ENCODE measurements at places on chromosomes 2 and 18.

DNA sequence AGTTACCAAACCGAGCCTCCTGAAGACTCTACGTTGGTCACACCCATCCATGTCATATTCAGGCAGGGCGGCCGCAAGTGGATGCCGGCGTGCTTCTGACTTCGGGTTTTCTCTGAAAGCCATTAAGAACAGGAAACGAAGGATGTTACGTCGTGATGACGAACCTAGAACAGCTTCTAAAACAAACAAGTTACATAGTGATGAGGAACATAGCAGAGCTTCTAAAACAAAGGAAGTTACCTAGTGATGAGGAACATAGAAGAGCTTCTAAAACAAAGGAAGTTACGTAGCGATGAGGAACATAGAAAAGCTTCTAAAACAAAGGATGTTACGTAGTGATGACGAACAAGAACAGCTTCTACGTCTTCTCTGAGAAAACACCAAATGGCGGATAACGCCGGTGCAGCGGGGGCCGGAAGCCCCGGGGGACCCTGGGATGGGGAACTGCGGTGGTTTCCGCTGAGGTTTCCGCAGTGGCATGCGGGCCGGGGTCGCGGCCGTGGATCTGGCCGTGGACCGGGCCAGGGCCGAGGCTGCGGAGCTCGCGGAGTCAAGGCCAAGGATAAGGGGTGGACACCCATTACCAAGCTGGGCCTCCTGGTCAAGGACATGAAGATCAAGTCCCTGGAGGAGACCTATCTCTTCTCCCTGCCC lies 141.1 kb downstream of the SOCS6 start:
- DNase-seq: no peak

GRCh38 chr18:73669297-73669696 lies 478.3 kb downstream of the FBXO15 start:
- DNase-seq: no peak

GRCh38 chr2:67625178-67625577 lies 228.0 kb downstream of the ETAA1 start:
- DNase-seq: no peak

- DNase-seq: no peak
Measured at GRCh38 chr2:71604726-71605120, 151.4 kb downstream of the DYSF start.

DNA sequence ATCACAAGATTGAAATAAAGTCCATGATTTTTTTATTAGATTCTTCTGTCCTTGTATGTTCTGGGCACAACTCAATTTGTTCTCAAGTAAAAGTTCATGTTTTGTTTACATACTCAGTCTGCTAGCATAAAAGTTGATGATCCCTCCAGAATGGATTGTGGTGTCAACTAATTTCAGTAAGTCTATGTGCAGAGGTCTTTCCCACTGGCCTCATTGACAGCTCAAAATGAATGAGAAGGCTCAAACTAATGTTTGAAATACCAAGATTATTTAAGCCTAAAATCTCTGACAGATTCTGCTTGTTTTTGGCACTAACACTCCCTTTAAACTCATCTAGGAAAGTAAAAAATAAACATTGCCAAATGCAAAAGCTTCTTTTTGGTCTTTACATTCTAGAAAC lies 561.2 kb upstream of the CNTNAP5 start:
- DNase-seq: no peak

- no peak for DNase-seq
Measured at GRCh38 chr2:56047136-56047535, 123.6 kb upstream of the EFEMP1 start.

DNA sequence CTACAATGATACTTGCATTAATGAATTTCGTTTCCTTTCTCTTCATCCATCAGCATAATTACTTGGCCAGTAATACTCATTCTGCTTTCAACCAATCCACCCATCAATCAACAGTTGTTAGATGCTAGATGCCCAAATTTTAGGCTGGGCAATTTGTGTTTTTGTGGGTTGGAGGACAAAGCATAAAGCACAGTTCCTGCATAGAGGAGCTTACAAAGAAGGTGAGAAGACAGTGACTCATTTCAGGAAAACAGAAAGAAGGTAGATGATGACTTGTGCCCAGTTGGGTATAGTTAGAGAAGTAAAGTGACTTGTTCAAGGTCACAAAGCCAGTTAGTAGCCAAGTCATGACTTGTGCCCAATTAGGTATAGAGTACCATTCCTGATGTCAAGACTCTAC lies 1186.8 kb upstream of the CELF4 start:
- DNase-seq: no peak

DNA sequence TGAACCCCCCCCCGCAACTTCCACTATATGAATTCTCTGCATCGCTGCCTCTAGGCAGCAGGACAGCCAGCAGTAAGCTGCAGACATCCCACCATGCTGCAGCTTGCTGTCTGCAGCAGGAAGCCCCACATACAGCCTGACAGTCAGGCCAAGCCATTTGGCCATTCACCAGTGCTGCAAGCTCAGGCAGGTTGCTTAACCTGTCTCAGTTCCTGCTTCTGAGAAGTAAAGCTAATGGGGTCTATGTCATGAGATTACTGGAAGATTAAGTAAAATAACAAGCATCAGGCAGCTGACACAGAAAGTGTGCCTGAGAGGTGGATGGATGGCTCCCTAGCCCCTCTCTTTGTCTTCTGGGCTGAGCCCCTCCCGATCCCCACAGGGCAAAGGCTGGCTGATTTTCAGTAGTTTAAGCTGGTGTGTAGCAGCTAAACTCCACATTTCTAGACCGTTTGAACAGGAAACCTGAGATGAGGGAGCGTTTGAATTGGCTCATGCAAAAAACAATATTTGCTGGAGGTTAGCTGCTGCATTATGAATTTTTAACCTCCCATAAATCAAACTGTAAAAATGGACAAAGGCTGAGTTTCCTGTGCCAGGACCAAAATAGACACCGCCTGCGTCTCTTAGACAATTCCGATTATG lies 193.8 kb upstream of the ARL4C start:
- no peak for DNase-seq

DNA sequence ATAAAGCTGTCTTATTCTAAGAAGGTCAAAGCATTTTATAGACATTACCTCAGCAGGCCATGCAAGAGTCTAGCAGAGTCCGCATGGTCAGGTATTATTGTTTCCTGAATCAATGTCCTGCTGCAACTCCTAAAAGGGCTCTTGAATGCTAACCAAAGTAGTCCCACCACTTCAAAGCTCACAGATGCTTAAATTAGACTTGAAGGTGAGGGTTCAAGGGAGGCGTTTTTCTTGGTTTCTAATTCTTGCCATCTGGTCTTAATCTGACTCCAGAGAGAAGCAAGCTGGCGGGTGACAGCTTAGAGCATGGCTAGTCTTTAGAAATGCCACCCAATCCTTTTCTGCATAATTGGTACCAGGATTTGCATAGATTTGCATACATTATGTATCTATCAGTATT lies 226.3 kb downstream of the MREG start:
- DNase-seq: no peak

DNA sequence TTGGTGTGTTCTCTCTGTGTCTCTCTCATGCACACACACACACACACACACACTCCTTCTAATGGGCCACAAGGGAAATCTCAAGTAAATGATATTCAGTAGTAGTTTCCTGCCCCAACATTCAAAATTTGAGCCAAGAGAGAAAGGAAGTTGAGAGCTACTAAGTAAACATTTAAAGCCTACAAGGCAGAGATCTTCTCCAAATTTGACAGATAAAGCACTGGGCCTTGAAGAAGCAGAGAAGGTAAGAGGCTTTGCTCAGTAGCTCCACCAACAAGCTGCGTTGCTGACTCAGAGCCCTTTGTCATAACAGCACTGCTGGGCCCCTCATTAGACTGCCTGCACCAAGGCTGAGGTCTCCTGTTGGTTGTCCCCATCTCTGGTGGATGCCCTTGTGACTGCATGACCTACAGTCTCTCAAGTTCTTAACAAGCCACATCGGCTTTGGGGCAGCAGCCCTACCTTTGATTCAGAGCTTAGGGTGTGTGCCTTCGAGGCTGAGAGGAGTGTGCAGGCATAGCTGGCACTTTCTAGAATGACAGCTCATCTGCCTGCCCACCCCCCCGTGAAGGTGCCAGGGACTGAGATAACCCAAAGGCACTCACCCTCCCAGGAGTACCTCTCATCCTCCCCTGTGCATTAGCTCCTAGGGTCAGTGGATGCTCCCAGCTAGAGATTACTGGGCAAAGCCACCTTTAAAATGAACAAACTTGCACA lies 32.3 kb upstream of the NEB start:
- no peak for DNase-seq

GRCh38 chr2:24088821-24089359 lies 4.3 kb upstream of the TP53I3 start:
- no peak for DNase-seq

GRCh38 chr18:56927786-56928185 lies 219.1 kb upstream of the BOD1L2 start:
- DNase-seq: no peak

DNA sequence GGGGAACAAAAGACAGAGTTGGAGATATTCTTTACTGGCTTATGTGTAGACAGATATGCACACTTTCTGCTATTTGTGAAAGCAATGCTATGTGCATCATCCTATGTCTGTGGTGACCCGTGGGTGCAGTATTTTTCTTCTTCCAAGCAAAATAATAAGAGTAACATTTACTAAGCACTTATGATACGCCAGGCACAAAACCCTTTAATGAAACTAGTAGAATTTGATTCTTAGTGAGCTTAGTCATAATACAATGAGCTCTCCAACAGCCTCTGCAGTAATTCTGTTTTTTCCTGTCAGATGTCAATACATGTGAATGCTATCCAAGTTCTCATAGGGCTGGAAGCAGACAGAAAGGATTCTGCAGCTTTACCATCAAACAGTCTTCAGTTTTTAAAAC lies 130.6 kb downstream of the RAD51AP2 start:
- DNase-seq: no peak

DNA sequence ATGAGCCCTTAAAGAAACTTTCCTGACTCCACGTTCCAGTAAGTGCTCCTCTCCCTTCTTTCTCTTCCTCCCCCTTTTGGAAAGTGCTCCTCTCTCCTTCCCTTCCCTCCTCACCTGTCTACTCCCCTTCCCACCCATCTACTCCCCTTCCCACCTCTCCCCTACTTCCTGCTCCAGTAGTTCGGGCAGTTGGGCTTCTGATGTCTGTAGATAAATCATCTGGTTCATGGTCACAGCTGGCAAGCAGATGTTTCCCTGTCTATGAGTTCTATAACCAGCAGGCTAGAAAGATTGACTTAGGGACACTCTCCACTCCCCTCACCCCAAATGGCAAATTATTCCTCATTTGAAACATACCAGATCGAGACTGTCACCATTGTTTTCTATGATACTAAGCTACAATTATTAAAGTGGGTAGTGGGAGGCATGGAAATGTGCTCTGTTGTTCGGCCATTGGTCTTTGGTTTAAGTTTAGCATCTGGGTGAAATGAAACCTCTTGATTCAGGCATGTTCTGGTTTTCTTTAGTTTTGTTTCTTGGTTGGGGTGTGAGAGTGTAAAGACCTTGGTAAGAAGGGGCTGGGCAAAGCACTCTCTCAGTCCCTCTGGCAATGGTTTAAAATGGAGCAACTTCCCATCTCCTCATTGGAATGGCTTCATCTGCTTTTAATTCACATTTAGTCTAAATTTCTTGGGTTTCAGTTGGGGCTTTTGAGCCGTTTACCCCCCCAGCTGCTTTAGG lies 413.2 kb upstream of the SPRED2 start:
- no peak for DNase-seq

- DNase-seq: no peak
Measured at GRCh38 chr18:79257480-79257879, 138.2 kb upstream of the NFATC1 start.

GRCh38 chr2:201254081-201254730 lies 6.1 kb upstream of the CASP8 start:
- peak; percentile 42 for DNase-seq

- DNase-seq: no peak
Measured at GRCh38 chr2:71453404-71454220, at the start of gene DYSF. Gene DYSF (plus strand): TSS chr2:71453561.

- DNase-seq: no peak
Measured at GRCh38 chr18:74478316-74478715, 17.8 kb upstream of the CNDP2 start.

DNA sequence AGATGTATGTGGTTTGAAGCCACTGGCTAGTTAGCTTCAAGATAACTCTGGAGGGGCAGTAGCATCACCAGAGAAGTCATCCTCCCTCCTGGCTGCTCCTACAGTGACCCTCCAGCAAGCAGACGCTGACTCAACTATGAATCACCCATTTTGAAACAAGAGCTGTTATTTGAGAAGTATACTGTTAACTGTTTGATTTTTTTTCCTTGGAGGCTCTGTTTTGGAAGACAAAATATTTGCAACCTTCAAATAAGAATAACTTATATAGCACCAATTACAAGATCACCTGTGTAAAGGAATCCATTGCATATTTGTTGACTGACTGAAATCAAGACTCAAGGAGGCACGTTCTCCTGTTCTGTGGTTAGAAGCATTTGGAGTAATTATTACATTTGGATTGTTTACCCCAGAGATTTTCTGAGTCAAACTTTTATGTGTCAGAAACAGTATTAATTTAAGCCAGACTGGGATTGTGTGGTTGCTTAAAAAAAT lies 313.8 kb downstream of the MTX2 start:
- no peak for DNase-seq

- DNase-seq: no peak
Measured at GRCh38 chr18:63249771-63250170, 69.8 kb downstream of the BCL2 start.

GRCh38 chr2:173280853-173281252 lies 73.8 kb upstream of the CDCA7 start:
- no peak for DNase-seq

DNA sequence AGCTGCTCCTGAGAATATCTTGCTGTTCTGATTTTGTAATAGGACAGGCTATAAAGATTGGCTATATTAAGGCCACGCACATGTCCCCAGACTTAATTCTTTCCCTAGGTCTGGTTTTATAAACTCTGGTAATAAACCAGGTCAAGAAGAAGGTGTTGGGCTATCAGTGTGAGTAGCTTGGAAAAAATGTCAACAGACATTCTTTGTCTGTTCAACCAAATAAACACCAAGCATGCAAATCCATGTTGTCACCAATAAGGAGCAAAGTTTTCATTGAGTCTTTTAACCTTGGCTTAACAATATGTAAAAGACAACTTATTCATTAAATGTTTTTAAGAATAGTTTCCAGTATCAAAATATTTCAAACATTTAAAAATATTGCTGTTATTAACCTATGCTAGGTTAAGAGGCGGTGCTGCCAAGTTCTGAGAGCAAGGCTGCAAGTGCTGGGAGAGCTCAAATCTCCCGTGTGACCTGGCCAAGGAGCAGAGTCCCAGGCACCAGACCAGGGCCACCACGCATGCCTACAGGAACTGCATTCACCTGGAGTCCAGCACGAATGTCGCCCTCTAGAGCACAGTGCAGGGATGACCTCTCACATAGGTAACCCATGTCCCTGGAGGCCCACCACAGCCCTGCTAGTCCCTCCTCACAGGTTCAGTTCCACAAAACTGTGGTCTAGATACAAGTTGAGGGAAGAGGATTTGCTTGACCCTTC lies 120.5 kb upstream of the POU3F3 start:
- no peak for DNase-seq

- no peak for DNase-seq
Measured at GRCh38 chr2:14322306-14322705, 310.2 kb upstream of the LRATD1 start.

DNA sequence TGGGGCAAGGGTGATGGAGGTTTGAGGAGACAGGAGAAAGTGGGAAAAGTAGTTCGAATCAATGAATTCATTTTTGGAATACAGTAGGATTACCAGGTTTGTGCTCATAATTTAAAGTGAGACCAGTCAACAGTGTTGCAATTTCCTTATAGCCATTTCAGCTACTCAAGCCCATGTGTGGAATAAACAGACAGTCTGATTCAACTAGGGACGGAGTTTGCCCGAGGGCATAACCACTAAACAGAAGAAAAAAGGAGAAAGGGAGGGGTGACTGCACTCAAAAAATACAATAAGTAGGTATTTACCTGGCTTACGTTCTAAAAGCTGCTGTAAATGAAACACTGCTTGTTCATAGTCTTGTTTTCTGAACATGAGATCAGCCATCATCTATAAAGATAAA lies 55.2 kb downstream of the TTC21B start:
- DNase-seq: no peak

Measured in CD4-positive, alpha-beta T cell treated with Interleukin-12 subunit alpha and Interleukin-12 subunit beta, for 1 hour (primary cell).